ENCODE measurements at places on chromosomes 4 and X.

DNA sequence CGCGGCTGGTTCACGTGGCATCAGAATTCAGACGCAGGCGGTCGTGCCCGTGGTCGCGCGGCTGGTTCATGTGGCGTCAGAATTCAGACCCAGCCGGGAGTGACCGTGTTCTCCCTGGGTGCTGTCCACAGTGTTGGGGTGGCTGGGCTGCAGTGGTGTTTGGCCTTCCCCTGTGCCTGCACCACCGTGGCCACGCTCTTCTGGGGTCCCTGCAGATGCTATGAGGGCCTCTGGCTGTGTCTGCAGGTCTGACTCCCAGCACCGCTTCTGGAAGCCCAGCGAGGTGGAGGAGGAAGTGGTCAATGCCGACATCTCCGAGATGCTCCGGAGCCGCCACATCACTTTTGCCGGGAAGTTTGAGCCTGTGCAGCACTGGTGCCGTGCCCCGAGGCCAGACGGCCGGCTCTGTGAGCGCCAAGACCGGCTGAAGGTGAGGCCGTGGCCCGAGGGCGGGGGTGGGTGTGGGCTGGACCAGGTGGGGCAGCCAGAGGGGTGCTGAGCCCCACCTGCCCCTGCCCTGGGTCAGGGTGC lies 26.4 kb downstream of the NKX1-1 start:
- no peak for DNase-seq

DNA sequence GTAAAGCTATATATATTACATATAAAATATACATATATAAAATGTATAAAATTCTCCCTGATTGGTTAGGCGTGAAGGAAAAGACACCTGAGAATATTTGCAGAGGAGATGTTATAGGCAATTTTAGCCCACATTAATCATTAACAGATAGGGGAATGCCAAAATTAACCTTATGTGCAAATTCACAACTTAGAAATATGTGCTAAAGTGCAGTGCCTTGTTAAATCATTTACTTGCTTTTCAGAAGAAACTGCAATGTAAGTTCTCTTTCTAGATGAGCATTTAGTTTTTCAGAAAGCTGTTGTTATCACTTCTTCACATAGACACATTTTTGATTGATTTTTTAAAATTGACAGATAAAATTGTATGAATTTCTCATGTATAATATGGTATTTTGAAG lies 5.6 kb downstream of the TASL start:
- DNase-seq = no peak

- DNase-seq = no peak
These were observed 243.8 kb upstream of the JADE1 start for GRCh38 chr4:128565565-128566186.

DNA sequence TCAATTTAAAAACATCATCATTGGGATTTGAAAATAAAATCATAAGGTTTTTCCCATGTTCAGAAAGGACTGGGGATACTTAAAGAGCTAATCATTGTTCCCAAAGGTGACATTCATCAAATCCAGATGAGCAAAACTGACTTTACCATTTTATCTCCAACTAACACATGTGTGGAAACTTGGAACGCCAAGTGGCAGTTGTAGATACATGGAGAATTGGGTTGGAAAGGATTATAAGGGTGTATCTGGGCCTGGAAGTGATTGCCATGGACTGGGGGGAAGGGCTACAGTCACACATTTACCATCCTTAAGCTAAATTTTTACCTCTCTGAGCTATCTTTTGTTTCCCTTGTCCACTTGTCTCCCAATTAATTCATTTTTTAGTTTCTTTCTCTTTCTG lies 203.4 kb downstream of the SLC39A8 start:
- no peak for DNase-seq

DNA sequence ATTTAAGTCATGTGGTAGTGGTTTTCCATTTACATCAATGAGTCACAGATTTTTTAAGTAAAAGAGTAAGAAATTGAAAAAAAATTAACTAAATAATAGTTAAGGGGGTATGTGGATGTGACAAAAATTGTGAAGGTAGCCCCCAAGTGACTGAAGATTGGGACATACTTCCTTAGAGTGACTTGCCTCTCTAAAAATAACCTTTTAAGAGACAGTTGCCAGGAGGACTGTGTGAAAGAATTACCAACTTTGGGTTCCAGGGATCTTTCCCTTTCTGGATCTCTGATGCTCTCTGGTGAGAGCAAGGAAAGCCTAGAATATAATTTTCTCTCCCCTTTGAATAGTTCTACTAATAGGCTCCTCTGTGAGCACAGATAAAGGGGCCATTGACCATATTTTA lies 42.7 kb downstream of the NHSL2 start:
- no peak for DNase-seq

DNA sequence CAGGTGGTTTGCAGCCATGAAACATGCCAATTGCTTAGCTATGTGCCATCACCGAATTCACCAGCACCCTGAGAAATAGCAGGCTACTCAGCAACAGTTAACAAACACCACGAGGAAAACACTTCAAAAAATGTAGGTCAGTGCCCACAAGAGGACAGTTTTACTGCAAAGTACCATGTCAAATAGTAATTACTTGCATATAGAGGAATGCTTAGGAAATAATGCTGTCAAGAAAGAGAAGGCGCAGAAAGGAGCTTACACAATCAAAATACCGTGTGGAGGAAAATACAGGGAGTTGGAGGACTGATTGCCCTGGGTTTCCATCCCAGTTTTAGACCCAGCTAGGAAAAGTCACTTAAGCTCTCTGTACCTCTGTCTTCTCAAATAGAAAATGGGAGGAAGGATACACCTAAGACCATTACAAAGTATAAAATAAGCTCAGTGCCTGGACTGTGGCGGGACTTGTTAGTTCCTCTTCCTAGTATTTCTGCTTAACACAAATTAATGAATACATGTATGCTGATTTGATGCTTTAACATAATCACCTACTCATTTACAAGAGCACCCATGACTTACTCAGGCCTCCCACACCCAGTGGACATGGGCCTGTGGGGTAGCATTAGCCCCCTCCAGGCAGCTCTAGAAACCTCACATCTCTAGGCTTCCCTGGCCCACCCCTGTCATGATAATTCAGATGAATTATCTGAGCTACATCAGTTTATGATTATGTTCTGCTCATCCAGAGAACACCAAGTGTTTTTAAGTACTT lies 44.5 kb upstream of the IL21 start:
- no peak for DNase-seq

DNA sequence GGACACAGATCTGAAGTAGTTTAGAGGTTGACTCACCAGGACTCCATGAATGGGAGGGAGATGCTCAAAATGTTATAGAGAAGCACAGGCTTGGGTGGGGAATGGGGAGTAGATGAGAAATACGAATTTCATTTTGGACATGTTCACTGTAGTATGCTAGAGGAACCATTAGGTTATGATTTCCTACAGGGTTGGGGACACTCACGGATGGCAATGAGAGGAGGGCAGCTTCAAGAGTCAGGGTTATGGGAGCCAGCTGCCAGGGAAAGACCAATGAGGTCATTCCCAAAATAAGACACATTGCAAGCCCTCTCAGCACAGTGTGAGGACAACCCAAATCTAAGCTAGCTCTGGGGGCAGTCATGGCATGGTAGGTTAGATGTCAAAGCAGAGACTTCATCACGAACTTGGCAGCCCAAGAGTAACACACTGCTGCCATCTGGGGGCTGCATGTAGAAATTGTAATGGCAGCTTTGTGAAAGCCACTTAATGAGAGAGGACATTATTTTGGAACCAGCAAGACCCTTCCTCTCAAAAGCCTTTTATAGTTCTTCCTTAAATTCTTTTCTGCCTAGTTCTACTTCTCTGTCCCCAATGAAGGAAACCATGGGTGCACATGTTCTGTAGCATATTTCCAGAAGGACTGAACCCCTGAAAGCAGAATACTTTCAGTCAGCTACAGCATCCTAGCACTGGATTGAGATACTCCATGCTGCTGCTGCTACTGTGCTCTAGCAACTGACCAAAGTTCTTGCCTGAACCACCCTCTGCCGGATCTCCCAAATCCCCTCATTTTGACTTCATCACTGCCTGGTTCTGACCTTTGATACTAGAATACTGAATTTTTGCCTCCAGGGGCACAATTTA lies 16.2 kb upstream of the ZCCHC12 start:
- peak; percentile 8 for DNase-seq

- DNase-seq = no peak
These were observed 608.8 kb upstream of the EPHA5 start for GRCh38 chr4:66279084-66279483.

- DNase-seq = no peak
These were observed 30.0 kb upstream of the BLTP1 start for GRCh38 chr4:122122083-122122482.

GRCh38 chr4:27357283-27357682 lies 496.6 kb downstream of the STIM2 start:
- no peak for DNase-seq

DNA sequence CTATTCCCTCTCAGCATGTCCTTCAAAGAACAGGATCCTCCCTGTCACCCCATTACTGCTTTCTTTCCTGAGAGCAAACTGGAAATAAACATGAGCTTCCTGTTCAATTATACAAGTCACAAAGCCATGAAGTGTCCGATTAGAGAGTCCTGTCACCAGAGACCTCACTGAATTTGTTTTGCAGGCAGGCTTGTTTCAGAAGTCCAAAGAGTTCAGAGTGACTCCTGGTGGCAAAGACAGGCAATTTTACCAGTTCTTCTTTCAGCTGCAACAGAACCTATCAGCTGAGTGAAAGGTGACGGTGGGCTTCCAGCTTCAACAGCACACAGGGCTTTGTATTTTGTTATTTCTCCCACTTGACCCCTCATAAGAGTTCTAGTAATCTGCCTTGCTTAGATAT lies 6.4 kb downstream of the ELK1 start:
- DNase-seq = no peak

GRCh38 chr4:53935780-53936179 lies 128.6 kb downstream of the CHIC2 start:
- no peak for DNase-seq

DNA sequence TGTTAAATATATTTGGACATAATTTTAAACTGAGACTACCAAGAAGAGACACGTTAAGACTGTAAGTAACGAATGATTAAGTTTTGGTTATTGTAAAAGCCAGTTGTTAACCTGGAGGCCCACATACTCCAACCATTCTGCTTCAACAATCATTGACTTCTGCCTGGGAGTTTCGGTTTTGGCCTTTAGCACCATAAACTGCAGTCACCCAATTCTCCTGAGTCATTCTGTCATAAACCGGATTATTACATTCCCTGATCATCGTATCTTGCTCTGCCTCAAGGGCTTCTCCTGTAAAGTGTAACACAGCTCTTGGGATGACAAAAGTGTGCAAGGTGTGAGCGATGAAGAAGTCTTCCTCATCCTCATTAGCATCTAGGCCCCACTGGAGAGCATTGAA lies 46.9 kb upstream of the PABPC1L2A start:
- no peak for DNase-seq

DNA sequence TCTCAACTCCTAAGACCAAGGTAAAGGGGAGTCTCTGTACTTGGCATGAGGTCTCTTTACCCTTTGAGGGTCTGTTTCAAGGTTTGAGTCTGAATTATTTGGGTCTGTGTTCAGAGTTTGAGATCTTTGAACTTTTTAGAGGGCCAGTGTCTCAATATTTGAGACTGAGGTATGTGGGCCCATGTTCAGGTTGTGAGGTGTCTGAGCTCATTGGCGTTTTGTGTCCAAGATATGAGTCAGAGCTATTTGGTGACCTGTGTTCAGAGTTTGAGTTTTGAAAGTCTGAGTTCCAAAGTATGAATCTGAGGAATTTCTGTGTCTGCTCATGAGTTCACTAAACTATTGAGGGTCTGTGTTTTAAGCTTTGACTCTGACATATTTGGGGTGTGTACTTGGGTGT lies 36.7 kb upstream of the PAGE4 start:
- DNase-seq = no peak

DNA sequence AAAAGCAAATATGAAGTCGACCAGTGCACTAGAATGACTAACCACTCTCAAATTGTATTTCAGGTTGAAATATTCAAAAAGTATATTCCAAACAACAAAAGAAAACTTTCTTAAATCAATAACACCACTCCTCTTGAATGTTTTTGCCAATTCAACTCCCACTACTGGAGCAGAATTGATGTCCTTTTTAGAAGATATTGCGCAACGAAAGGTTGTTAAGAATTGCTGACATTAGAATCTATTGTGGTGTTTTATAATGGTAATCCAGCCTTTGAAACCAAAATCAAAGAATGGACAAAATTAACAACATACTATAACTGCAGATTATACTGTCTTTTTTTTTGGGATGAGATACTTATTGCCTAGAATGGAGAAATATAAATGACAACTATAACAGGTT lies 331.3 kb downstream of the GRXCR1 start:
- no peak for DNase-seq

DNA sequence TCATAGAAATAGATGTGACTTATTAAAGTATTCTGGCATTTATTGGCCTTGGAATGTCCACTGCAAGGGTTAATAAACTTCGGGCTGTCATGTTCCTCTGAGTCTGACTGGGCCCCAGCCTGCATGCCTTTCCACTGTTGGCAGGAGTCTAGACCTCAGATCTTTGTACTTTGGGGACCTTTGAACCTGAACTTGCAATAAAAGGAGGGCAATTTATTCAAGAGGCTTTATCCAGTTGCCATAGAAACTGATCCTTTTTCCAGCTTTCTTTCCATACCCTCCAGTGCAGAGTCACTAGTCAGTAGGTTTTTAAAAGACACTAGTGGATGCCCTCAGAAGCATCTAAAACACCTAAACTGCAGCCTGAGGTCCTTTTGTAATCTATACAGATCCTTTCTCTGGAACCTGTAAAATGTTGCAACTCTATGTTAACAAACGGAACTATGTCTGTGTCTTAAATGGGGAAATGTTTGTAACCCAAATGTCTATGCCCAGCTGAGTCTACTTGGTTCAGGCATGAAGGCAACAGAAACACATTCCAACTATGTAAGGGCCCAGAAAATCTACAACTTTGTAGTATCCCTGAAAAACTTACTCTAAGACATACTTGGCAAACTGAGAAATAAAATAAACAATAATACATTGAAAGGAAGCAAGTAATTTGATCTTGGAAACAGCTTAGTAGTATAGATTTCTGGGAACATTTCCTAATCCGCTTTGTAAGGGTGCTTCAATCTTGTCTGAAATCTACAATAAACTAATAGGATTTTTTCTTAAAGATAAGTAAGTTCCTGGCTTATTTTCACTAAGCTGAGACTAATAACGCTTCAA lies 41.5 kb downstream of the SOWAHB start:
- DNase-seq = no peak

GRCh38 chrX:47264483-47265173 lies 31.8 kb downstream of the USP11 start:
- DNase-seq = no peak

DNA sequence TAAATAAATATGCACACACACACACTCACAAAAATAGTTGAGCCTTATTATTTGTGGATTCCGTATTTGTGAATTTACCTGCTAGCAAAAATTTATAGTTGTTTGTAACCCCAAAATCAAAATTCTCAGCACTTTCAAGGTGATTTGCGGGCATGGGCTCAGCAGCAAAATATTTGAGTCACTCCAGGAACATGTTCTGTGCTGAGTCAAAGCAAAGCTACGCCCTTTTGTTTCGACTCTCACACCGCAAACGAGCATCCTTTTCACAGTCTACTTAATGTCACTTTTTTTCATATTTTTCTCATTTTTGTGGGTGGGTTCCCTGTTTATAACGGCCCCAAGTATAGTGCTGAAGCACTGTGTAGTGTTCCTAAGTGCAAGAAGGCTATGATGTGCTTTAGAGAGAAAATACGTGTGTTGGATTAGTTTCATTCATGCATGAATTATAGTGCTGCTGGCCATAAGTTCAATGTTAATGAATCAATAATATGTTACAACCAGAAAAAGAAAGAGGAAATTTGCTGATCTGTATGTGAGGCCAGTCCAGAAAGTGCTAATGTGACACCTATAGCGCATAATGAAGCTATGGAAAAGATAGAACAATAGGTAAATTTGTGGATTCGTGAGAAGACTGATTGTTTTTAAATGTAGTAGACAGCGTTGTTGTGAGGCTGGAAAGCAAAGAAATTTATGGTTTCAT lies 723.2 kb upstream of the AGA start:
- DNase-seq = no peak

Data from activated CD4-positive, alpha-beta T cell treated with anti-CD3 and anti-CD28 coated beads, Interleukin-2, amount 50 U/mL, for 4 hours (primary cell).